ENCODE measurements at places on chromosomes 11 and 22. TPM values are rescaled to one million over a fixed set of nuclear protein-coding genes. Genes with fewer than 3 reads are reported as not detected.

GRCh38 chr11:42802201-42802899, 509.4 kb upstream of the API5 start:
- no peak for DNase-seq

SEPTIN3 gene
- 0.37 TPM for total RNA-seq

DENND6B gene
- 6.0 TPM for total RNA-seq

- DNase-seq: no peak
Measured at GRCh38 chr22:23305321-23305910, 125.1 kb downstream of the BCR start.

BRSK2 gene
- total RNA-seq: not detected

GRCh38 chr11:67053896-67054329, 2.7 kb upstream of the RHOD start:
- DNase-seq: peak; percentile 62

P4HA3 gene
- not detected for total RNA-seq

FADS2 gene
- total RNA-seq: 416 TPM

GRCh38 chr11:117180661-117181585, 2.4 kb downstream of the SIDT2 start:
- peak; percentile 75 for DNase-seq

OR4A16 gene
- not detected for total RNA-seq

GRCh38 chr11:67662835-67663531, 11.4 kb downstream of the ALDH3B2 start:
- DNase-seq: no peak

- no peak for DNase-seq
Measured at GRCh38 chr22:39327995-39328754, 8.8 kb upstream of the RPL3 start.

DNA sequence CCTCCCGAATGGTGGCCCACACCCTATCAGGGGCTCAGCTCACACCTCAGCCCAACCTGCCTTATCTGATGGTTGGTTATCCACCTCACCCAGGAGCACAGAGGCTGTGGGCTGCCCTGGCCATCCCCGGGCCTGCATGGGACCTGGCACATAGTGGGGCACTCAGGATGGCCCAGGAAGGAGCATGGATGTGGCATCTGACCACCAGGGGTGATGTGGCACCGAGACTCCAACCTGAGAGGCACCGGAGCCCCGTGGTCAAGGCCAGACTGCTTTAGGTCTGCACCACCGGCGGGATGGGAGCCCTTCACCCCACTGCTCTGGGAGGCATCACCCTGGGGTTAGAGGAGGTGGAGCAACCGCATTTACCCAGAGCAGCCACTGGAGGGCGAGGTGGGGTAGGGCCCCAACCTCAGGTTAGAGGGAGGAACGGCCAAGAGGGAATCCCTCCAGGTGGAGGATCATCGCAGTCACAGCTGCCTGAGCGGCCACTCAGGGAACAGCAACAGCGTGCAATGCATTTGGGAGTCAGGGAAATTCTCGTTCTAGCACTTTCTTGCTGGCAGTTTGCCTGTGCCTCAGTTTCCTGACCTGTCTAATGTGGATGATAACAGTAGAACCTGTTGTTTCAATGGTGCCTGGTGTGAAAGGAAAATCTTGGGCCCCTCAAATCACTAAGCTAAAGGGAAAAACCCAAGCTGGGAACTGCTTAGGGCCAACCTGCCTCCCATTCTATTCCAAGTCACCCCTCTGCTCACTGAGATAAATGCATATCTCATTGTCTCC, 52.9 kb upstream of the CARS1 start:
- peak; percentile 55 for DNase-seq

DNA sequence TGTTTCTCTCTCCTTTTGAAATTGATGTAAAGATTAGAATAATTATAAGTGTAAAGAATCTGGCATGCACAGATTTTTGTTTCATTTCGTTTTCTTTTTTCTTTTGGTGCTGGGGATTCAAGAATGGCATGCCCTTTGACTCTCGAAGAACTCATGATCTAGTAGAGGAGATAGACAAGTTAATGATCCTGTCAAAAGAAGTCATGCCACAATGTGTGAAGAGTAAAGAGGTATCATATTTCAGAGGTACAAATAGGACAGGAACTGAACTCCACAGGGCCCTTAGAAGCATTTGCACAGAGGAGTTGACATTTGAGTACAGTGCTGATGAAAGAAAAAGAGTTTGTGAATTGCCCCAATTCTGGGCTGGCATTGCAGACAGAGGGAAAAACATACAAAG, 708.0 kb upstream of the ARHGAP42 start:
- no peak for DNase-seq

TRMU gene
- 84.6 TPM for total RNA-seq

CCDC15 gene
- 7.7 TPM for total RNA-seq

- no peak for DNase-seq
Measured at GRCh38 chr22:33918676-33919365, 1.5 kb downstream of the LARGE1 start.

USH1C gene
- not detected for total RNA-seq

- no peak for DNase-seq
Measured at GRCh38 chr11:89612096-89612495, 98.0 kb upstream of the TRIM77 start.

SYT13 gene
- not detected for total RNA-seq

HBD gene
- not detected for total RNA-seq

OR8K1 gene
- total RNA-seq: not detected

MUC5AC gene
- total RNA-seq: not detected

Measured in activated CD8-positive, alpha-beta T cell treated with anti-CD3 and anti-CD28 coated beads, Interleukin-2, amount 10 ng/mL, durations not matched to agents 7 days and 5 days (primary cell).